ENCODE measurements at places on chromosomes 6 and 20. TPM values are rescaled to one million over a fixed set of nuclear protein-coding genes. Genes with fewer than 3 reads are reported as not detected.

Gene SSTR4
- total RNA-seq: not detected

DNA sequence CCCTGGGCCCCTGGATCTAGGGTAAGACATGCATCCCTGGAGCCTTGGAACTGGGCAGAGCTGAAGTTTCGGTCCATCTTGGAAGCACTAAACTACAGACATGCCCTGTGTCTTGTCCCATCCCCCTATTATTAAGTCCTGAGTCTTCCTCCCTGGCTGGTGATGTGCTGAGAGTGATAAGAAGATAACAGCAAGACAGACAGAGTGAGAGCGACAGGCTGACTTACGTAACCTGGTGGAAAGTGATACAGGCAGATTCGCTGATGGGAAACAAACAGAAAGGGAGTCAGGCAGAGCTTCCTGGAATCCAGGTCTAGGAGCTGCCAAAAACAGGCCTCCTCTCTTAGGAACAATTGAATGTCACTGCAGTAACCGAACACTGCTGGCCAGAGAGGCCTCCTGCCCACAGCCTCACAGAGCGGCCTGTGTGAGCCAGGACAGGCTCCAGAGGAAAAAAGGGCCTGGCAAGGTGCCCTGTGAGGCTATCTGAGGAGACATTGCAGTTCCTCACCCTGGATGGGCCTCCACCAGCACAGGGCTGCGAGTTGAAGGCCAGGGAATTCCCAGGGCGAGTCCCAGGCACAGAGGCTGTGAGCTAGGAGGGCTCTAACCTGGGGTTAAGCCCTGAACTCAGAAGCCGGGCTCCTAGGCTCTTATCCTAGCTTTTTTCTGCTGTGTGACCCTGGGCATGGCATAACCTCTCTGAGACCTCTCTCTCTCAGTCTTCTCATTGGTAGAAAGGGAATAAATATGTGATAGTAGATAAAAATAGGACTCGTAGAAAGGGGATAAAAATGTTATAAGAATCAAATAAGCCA lies 34.2 kb upstream of the B4GALT5 start:
- DNase-seq: no peak
- H3K27ac ChIP-seq: no peak overlapping the region
- H3K36me3 ChIP-seq: no peaks in the 10 kb centered on the region
- peaks cover 12% of the 10 kb centered on the region for H3K27me3 ChIP-seq
- peaks cover 10% of the 10 kb centered on the region for H3K4me1 ChIP-seq
- no peak overlapping the region for H3K4me3 ChIP-seq

GRCh38 chr6:3204921-3205320 lies 22.5 kb downstream of the TUBB2B start:
- H3K36me3 ChIP-seq: peaks cover 6% of the 10 kb centered on the region
- H3K27me3 ChIP-seq: peaks cover 50% of the 10 kb centered on the region
- no peak for DNase-seq
- peaks cover 20% of the 10 kb centered on the region for H3K4me1 ChIP-seq

- no peaks in the 10 kb centered on the region for H3K36me3 ChIP-seq
- H3K27me3 ChIP-seq: no peaks in the 10 kb centered on the region
- no peak overlapping the region for H3K4me3 ChIP-seq
- H3K4me1 ChIP-seq: peaks cover 17% of the 10 kb centered on the region
- H3K27ac ChIP-seq: peak overlapping the region; percentile 22
Measured at GRCh38 chr20:57657535-57658446, 37.6 kb upstream of the ZBP1 start.

GRCh38 chr20:21397341-21398108 lies at the start of gene NKX2-4:
Gene NKX2-4 (minus strand): TSS chr20:21397526. CDS start chr20:21397399, 127 bp downstream.
- H3K4me3 ChIP-seq: peak within 1 kb of the TSS; percentile 66
- H3K27ac ChIP-seq: peak within 1 kb of the TSS; percentile 60
- H3K36me3 ChIP-seq: no peaks in the 10 kb centered on the region
- peaks cover 73% of the 10 kb centered on the region for H3K27me3 ChIP-seq
- no peak for DNase-seq

- H3K27ac ChIP-seq: no peak overlapping the region
- H3K27me3 ChIP-seq: peaks cover 19% of the 10 kb centered on the region
- no peaks in the 10 kb centered on the region for H3K36me3 ChIP-seq
Measured at GRCh38 chr6:139584599-139584998, 210.2 kb upstream of the CITED2 start.

Gene APOBEC2
- not detected for total RNA-seq

GRCh38 chr20:14264869-14265268 lies 72.5 kb downstream of the FLRT3 start:
- H3K27ac ChIP-seq: no peak overlapping the region
- H3K4me3 ChIP-seq: no peak overlapping the region
- no peak for DNase-seq
- no peaks in the 10 kb centered on the region for H3K27me3 ChIP-seq
- H3K4me1 ChIP-seq: no peaks in the 10 kb centered on the region
- no peaks in the 10 kb centered on the region for H3K36me3 ChIP-seq

DNA sequence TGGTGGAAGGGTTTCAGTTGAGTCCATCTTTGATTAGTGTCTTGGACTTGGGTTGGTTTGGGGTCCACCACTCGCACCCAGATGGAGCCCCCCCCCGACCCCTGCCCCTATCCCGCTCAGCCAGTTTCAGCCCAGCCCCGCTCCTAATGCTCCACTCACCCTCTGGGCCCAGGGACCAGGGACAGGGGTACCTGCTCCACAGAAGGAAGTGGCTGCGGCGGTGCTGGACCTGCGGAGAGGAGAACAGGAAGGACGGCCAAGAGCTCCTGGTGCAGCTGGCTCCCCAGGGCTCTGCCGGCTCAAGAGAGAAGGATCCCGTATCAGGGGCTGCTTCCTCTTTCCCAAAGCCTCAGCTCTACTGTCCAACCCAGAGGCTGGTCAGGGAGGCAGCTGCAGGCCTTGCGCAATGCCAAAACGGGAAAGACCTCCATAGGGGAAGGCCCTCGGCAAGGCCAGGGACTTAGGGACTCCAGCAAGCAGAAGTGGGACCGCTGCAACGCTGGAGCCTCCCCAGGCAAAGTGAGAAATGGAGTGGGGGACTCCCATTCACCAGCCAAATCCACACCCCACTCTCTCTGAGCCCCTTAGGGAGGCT lies at the start of gene SIGLEC1:
TSS of gene SIGLEC1 (minus strand) at position 322 of the 595 bp plus-strand sequence. CDS start 5,472 bp downstream, outside the sequence.
- DNase-seq: no peak
- H3K27ac ChIP-seq: no peak within 1 kb of the TSS
- no peaks in the 10 kb centered on the region for H3K36me3 ChIP-seq

Gene DNAH8
- 0.41 TPM for total RNA-seq

Gene DACT2
- total RNA-seq: 0.14 TPM

GRCh38 chr6:10033223-10033829 lies 381.5 kb downstream of the TFAP2A start:
- no peaks in the 10 kb centered on the region for H3K36me3 ChIP-seq
- no peak overlapping the region for H3K27ac ChIP-seq
- no peaks in the 10 kb centered on the region for H3K27me3 ChIP-seq
- no peak for DNase-seq

Gene CUTA
- 212 TPM for total RNA-seq

GRCh38 chr20:17399303-17399985 lies 131.7 kb downstream of the BFSP1 start:
- DNase-seq: no peak
- H3K36me3 ChIP-seq: no peaks in the 10 kb centered on the region
- peaks cover 7% of the 10 kb centered on the region for H3K27me3 ChIP-seq

Gene B3GALT4
- total RNA-seq: 14.2 TPM

DNA sequence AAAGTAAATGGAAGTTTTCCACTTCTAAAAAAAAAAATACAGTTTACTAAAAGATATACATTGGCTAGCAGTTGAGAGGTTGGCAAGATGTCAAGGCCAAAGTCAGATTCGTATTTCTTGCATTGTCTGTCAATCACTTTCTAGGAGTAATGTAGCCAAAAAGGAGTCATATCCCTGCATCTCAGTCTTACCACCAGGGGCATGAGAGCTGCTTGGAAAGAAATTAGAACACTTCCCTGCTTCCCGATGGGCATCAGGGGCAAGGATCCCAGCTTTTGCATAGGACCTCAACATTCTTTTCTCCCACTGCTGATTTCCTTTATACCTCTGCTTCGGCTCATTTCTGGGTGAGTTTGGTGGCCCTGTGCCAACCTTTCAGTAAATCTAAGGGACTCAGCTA lies 581.0 kb upstream of the MAP3K7 start:
- no peak for DNase-seq
- no peak overlapping the region for H3K27ac ChIP-seq
- no peaks in the 10 kb centered on the region for H3K36me3 ChIP-seq
- no peaks in the 10 kb centered on the region for H3K27me3 ChIP-seq
- H3K4me1 ChIP-seq: no peaks in the 10 kb centered on the region

- H3K36me3 ChIP-seq: peaks cover 9% of the 10 kb centered on the region
- H3K27me3 ChIP-seq: no peaks in the 10 kb centered on the region
- peaks cover 34% of the 10 kb centered on the region for H3K4me1 ChIP-seq
- peak overlapping the region; percentile 26 for H3K4me3 ChIP-seq
Measured at GRCh38 chr6:131244942-131245341, 109.7 kb downstream of the AKAP7 start.

Gene FBXL4
- 16.5 TPM for total RNA-seq

Measured in activated T-cell treated with anti-CD3 and anti-CD28 coated beads, Interleukin-2, amount 50 U/mL, for 72 hours (primary cell).